Muscle of back (tissue), 13 donors: ENCODE measurements at places on chromosomes 3 and 15.

DNA sequence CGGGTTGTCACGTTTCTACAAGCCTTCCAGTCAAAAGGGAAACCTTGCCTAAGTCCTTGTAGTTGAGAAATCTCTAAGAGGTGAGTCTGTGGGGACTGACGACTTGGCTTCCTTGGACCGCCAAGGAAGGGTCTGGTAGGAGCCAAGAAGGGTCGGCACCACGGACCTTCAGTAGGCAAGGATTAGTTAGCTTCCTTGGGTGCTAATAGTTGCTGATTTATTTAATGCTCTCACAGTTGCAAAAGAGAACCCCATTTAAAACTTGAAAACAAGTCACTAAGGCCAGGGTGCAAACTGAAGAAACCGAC lies 361 bp upstream of the LCMT2 start:
- no peak for DNase-seq

DNA sequence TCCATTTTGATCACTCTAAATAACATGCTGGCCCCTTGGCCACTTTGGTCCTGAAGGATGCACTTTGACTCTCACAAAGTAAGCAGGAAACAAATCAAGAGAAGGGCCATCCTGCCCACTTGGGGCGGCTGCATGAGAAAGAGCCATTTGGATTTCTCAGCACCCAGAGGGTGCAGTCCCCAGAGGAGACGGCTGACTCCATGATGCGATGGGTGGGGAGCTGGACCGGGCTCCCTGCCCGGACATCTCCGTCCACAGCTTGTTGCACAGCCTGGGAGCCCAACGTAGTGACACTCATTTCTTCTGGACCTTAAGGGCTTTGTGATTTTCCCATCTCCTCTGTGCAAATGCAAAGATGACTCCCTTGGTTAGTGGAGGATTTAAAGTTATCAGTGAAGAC lies 4.0 kb upstream of the HRH1 start:
- no peak for DNase-seq

DNA sequence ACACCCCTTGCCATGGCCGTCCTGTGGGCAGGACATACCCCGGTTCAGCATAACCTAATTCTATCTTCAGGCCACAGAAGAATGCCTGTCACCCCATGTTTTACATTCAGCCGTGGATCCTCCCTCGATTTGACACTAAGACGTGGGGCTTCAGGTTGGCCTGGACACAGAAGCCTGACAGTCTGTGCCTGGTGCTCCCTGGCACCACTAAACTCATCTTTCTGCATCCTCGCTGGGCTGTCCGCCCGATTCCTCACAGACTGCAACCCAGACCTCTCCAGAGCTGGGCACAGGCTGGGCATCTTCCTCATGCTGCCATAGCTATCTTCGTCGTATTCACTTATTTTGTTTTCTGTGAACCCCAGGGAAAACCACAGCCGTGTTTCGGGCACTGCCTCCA lies 117.8 kb upstream of the IQSEC1 start:
- DNase-seq: no peak

DNA sequence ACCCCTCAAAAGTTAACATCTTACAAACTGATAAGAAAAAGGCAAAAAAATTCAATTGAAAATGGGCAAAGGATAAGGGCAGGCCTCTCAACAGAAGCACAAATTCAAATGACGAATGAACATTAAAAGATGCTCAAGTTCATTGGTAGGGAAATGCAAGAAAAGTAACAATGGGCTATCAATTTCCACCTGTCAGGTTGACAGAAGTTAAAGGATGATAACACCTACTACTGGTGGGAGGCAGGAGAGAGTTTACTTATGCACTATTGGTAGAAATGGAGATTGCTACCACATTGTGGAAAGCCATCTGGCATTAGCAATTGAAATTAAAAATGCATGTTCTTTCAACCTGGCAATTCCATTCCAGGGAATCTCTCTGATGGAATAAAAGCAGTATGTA lies 35.6 kb upstream of the TNFAIP8L3 start:
- no peak for DNase-seq

DNA sequence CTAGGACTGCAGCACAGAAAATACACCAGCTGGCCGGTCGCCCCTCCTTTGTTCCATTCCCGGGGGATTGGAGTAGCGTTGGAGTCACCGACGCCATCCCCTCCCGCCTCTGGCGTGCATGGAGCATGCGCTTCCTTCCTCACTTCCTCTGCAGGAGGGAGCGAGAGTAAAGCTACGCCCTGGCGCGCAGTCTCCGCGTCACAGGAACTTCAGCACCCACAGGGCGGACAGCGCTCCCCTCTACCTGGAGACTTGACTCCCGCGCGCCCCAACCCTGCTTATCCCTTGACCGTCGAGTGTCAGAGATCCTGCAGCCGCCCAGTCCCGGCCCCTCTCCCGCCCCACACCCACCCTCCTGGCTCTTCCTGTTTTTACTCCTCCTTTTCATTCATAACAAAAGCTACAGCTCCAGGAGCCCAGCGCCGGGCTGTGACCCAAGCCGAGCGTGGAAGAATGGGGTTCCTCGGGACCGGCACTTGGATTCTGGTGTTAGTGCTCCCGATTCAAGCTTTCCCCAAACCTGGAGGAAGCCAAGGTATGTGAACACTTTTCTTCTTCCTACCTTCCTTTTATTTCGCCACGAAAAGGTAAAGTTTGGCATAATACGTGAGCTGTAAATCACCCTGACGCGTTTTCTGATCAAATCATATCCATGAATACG lies at the start of gene SCG3:
Gene SCG3 (plus strand): TSS at position 201 of the 661 bp plus-strand sequence. CDS start 253 bp downstream, at position 454.
- DNase-seq: peak; percentile 87

- no peak for DNase-seq
Observed at GRCh38 chr3:24578324-24578723, 83.7 kb upstream of the THRB start.

DNA sequence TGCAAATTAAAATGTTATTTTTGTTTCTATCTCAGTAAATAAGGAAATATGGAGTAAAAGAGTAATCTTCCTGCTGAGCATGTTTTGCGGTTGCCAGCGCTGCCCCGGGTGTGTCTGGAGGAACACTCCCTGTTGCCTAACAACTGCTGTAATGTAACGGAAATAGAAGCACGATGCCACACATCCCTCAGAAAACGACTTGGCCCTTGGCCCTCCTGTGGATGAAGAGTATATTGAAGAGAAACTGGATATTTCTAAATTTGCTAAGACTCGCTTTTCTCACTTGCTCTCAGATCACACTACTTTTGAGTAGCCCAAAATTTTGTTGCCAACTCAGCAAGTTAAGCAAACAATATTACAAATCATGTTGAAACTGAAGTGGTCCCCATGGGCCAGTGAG lies 18.9 kb downstream of the CX3CR1 start:
- DNase-seq: peak; percentile 82

- peak; percentile 75 for DNase-seq
Observed at GRCh38 chr3:171192176-171192854, 165.8 kb upstream of the SLC2A2 start.

DNA sequence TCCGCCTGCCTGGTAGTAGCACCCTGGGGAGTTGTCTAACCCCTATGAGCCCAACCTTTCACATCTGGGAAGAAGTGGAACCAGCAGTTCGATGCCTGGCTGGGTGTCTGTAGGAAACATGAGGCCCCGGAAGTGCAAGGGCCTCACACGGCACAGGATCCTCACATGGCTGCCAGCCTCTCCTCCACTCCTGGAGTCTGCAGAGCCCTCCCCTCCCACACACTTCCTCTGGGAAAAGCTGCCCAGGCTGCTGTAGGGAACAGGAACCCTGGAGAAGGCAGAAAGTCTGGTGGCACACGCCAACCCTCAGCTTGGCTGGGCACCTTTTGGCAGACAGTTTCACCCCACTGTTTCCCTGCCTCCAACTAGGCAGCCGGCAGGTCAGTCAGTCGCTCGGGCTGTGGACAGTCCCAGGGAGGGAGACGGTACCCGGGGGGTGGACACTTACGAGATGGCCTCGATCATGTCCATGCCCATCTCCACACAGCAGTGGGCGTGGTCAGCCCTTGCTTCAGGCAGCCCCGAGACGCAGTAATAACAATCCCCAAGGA lies 118.4 kb downstream of the ADCY5 start:
- no peak for DNase-seq

GRCh38 chr15:79376383-79376782 lies 55.8 kb upstream of the MINAR1 start:
- no peak for DNase-seq

GRCh38 chr15:101156061-101156460 lies 95.8 kb downstream of the CHSY1 start:
- no peak for DNase-seq

GRCh38 chr3:14943042-14943441 lies 4.3 kb upstream of the NR2C2 start:
- no peak for DNase-seq

DNA sequence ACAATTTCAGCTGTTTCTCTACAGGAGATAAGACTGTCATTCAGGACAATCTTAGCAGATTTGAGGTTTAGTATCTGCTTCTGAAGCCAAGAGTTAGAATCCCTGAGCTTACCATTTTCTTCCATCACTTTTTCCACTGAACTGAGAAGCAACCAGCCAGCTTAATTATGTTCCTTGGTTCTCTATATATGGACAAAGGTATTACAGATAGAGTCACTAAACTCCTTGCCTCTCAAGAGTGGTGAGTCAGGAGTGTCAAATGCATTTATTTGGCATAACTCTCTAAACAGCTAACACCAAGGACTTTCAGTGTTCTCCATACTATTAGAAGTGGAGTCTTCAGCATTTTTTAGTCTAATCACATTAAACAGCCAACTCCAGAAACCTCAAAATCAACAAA lies 239.3 kb downstream of the ALCAM start:
- no peak for DNase-seq

DNA sequence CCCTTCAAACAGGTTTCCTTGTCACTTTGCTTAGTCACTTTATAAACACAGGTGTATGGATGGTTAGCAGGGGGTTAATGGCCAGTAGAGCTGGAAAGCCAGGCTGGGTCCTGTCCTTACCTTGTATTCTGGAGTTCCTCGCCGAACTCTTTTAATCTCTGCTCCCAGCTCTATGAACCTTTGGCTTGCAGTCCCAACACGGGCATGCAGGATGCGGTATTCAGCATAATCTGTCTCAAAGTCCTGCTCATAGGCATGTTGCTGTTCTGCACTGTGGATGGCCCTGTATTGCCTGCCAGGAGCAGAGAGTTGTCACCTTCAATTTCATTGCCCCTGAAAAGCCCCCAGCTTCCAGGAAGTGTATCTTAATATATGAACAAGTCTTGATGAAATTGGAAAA lies 2.7 kb downstream of the ELL3 start:
- DNase-seq: no peak

- DNase-seq: no peak
Observed at GRCh38 chr3:35408882-35409281, 230.4 kb upstream of the ARPP21 start.

GRCh38 chr3:68666429-68667136 lies 265.8 kb downstream of the TAFA4 start:
- peak; percentile 63 for DNase-seq

DNA sequence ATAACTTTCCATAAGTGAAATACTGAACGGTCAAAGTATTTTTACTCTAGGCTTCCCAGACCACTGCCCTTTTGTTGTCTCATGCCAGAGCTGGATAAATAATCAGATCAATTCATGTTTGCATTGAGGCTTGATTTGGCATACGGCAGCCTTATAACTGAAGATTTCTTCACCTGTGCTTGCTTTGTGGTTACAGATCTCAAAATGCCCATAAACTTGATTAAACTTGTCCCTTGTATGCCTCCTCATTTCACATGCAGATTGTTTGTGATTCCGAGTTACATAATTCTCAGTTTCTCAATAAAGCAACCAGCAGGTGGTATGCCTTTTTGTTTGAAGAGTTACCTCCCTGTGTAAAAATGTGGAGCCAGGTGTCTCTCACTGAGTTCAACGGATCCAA lies 211.4 kb upstream of the LRIG1 start:
- no peak for DNase-seq

GRCh38 chr3:70614111-70614510 lies 301.7 kb upstream of the MDFIC2 start:
- DNase-seq: no peak

DNA sequence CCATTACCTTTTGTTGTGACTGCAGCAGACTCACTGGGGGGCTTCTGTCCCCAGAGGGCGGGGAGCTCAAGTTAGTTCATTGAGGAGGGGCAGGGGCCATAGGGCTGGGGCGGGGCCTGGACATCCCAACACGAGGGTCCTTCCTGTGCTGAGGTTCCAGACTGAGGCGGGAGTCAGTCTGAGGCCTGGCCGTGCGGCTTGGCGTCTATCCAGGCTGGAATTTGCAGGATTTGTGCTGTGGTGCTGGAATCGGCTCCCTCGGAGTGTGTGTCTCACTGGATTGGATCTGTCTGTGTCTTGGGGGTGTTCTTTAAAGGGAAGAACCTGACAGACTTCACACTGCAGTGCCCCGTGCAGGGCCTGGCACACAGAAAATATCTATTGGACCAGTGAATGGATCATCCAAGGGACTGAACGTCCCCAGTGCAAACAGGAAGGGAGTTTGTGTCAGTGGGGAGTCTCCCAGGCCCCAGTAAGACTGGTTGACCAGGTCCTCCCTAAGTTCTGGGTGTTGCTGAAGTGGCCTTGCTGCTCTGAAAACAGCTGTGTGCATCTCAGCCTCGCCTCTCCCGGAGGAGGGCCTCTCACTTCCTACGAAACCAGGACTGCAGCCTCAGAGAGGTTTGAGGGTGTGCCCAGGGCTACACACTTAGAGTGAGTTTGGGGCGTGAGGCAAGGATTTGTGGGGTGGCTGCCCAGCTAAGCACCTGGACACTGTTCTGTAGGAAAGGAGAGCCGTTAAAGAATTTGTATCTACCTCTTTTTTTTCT lies 26.1 kb downstream of the GOLGA6L2 start:
- peak; percentile 3 for DNase-seq

DNA sequence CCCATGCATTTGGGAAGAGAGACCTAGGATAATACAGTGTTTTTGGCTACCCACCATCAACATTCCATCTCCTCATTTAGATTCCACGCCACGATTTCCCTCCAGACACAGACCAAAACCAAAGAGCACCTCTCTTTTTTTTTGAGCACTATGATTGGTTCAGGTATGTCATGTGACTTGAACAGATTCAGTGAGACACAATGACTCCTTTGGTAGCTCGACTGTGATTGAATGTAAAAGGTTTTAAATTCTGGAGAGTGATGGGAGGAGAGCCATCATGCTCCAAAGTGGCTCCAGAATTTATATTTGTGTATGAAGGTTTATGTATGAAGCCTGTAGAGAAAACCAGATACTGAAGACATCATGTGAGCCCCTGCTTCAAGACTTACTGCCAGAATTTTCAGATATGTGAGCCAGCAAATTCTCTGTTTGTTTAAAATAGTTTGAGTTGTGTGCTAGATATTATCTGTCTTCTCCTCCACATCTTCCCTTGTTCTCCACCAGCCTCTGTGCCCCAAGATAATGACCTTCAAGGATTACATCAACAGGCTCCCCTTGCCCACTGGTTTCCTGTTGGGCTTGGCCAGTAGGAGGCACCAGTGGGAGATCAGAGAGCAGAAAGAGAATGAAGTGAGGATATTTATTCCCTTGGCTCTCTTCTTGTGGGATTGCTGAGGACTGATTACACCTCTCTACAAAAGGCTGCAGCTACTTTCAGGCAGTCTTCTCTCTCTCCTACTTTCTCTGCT lies 12.5 kb downstream of the MYD88 start:
- DNase-seq: no peak

- DNase-seq: no peak
Observed at GRCh38 chr3:58698246-58698645, 31.7 kb upstream of the FAM3D start.
